ENCODE measurements at places on chromosomes 13 and 19.

GRCh38 chr13:47158593-47158992 is 261.7 kb upstream of the HTR2A start:
- DNase-seq, result no peak

GRCh38 chr19:28577233-28577632 is 635.7 kb downstream of the UQCRFS1 start:
- no peak for DNase-seq

GRCh38 chr13:29909081-29909730 is 58.8 kb upstream of the UBL3 start:
- DNase-seq, result no peak

DNA sequence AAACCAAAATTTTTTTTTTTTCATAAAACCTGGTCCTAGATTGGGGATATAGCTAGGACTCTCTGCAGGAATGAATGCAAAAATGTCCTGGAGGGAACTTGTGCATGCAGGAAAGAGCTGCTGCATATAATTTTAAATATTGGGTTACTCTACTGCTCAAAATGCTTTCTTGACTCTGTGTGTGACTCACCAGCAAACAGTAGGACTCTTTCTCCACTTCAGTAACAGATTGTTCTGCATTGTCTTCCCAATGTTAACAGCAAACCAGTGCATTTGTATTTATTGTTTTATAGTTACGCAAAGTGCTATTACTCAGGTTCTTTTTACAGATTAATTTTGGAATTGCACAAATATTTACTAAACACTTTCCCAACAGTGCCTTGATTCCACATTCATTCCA is 163.7 kb upstream of the KL start:
- DNase-seq, result no peak

DNA sequence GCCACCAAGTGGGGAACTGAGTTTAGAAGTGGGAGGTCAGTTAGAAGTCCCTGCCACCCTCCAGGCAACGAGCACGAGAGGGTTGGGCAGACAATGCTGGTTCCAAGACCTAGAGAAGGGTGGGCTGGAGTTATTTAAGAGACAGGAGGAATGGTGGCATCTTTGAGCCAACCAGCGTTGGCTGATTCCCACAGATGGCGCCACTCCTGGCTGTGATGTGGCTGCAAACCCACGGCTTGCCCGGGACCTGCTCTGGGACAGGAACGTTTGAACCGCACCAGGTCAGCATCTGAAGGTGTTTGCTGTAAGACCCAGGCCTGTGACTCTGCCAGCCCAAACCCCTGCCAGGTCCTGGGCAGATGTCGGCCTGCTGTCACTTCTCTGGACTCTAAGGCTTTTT is 42.8 kb downstream of the BICRA start:
- DNase-seq, result no peak

DNA sequence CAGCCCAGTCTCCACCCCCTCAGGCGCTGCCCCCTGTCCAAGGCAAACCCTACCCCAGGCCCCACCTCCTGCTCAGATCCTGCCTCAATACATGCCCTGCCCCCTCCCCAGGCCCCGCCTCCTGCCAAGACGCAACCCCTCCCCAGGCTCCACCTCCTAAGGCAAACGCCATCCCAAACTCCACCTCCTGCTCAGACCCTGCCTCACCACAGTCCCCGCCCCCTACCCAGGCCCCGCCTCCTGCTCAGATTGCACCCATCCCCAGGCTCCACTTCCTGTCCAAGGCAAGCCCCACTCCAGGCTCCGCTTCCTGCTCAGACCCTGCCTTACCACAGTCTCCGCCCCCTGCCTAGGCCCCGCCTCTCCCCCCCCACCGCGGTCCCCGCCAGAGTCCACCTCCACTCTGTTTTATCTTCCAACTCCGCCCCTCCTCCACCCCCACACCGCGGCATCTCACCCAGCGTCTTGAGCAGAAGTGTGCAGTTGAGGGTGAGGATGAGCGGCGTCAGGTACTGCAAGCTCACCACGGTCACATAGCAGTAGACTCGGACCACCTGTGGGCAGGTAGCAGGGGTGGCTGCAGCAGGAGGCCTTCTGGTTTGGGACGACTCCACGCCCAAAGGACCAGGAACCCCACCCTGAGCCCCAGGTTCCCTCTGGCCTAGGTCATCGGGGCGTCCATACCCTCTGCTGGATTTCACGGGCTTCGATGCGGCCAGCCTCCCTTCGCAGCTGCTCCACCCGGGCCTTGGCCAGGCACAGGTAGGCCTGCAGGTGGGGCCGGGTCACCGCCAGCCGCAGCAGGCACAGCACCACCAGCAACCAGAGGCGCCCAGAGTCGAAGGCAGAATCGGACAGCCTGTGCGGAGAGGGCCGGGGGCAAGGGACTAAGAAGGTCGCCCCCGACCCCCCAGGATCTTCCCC is 17.7 kb downstream of the TMEM161A start:
- DNase-seq, result no peak

DNA sequence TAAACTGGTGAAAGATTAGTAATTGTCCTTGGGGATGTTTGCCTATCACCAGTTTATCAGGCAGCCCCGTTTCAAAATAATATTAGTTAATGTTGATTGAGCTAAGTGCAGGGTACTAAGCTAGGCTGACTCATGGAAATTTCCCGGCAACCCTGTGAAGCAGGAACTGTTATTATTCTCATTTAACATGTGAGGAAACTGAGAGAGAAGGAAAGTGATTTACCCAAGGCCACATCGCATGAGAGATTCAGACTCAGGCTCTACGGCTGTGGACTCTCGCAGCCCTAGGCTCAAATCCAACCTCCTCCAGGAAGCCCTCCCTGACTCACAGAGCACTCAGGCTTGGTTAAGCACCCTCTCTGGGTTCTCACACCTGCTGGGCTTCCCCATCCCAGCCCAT is 19.7 kb downstream of the CLPTM1 start:
- no peak for DNase-seq

GRCh38 chr13:95146486-95146885 is 154.8 kb downstream of the ABCC4 start:
- DNase-seq, result no peak

DNA sequence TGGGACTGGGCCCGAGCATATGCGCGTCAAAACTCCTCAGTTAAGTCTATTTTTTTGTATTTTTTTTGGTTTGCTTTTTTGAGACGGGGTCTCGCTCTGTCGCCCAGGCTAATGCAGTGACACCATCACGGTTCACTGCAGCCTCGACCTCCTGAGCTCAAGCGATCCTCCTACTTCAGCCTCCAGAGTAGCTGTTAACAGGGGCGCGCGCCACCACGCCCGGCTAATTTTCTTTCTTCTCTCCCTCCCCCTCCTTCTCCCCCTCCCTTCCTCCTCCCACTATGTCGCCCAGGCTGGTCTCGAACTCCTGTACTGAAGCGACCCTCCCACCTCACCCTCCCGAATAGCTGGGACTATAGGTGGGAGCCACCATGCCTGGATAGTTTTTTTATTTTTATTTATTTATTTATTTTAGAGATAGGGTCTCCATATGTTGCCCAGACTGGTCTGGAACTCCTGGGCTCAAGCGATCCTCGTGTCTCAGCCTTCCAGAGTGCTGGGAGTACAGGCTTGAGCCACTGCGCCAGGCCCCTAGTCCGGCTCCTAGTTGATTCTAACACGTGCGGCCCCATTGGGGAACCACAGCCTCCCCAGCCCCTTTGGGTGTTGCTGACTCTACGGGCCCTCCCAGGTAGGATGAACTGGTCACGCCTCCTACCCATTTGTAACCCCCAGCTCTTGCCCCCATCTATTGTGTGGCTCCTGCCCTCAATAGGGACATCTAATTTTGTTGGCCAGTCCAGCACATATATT is 806 bp upstream of the ZNF837 start:
- no peak for DNase-seq

DNA sequence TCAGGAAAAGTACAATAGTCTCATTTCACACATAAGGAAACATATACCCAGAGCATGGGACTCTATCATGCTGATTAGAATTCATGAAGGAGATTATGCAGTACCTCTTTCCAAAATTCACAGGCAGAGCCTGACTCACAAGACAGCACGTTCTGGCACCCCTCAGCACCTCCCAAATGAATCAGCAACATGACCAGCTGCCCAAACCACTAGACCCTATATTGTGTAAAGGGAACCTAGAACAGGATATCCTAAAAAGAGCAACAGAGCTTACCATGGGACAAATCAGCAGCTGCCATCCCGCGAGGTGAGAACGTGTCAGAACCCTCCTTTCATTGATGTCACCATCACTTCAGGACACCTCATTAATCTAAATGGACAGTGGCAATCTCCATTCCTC is 2.5 kb downstream of the ZNF426 start:
- no peak for DNase-seq

DNA sequence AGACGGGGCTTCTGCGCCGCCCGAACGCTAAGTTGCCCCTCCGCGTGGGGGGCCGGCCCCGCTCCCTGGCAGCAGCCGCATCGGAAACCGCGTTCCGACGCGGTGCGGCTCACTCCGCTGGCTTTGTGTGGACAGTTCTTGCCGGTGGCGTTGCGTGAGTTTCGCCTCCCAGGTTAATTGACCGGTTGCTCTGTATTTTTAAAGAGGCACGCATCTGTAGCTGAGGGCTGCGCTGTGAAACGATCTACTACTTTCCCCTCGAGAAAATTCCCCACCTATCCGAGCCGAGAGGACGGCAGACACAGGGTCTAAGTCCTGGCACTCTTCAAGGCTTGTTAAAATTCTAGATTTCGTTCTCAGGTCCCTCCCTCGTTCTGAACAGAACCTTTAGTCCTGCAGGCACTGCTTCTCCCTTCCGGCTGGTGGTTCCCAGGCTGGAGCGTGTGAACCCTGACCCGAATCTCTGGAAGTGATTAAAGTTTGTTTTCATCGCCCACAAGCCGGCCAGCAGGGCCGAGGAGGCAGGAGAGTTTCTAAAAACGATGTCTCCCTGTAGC is 933 bp downstream of the ARHGEF7 start:
- no peak for DNase-seq

DNA sequence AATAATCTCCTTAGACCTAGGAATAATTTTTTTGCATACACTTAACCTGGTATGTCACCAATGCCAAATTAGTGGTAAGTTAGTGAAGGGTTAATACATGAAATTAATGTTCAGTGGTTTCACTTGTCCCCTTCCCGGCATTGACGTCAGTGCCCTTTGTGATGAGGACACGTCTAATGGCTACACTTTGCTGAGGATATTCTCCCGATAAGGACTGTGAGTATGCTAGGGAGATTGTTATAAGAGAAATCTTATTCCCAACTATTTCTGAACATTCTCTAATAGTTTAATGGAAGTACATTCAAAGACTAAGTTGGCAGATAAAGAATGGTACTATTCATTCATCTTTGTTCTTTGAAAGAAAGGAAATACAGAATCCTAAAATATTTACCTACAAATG is 102.4 kb downstream of the TNFRSF19 start:
- DNase-seq, result no peak

DNA sequence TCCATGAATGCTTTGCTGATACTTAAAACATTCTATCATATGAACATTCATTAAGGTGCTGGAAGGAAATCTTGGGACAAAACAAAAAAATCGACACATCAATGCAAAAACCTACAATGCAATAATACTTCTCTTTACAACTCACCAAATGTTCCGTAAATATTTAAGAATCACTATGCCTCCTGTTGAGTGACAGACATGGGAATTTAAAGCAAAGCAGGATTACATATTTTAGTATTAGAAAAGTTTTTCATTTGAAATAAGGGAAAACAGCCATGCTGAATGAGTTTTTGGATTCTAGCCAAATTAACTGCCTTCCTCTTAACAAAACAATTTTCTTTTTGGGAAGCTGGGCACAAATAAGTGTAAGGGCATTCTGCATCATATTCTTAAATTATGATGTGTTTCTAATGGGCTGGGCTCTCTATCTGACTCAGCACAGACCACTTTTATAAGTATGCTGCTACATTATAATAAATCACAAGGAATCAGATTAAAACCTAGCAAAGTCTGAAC is 93.7 kb downstream of the RBM26 start:
- no peak for DNase-seq

- DNase-seq, result no peak
Observed at GRCh38 chr13:93476175-93476574, 249.6 kb downstream of the GPC6 start.
